ENCODE measurements at places on chromosomes 12 and 14.

DNA sequence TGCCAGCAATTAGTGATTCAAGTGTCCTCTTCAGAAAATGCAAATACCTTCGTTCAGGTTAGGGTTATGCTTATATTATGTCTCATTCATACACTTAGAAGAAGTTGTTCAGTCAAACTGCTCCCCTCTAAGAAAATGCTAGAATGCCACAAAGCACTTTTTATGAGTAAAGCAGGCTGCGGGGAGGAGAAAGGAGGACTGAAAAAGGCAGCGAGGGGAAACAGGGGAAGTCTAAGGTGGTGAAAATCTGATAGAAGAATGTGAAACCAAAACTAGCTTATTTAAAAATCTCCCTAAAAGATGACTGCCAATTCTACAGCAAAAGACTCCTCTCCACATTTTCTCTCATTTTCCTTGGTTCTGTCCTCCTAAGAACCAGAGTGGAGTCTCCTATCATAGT lies 70.1 kb downstream of the PRKD1 start:
- DNase-seq: no peak

GRCh38 chr14:100065942-100066574 lies 836 bp downstream of the EVL start:
- no peak for DNase-seq

GRCh38 chr12:93908846-93909567 lies 231.8 kb downstream of the CRADD start:
- peak; percentile 42 for DNase-seq

DNA sequence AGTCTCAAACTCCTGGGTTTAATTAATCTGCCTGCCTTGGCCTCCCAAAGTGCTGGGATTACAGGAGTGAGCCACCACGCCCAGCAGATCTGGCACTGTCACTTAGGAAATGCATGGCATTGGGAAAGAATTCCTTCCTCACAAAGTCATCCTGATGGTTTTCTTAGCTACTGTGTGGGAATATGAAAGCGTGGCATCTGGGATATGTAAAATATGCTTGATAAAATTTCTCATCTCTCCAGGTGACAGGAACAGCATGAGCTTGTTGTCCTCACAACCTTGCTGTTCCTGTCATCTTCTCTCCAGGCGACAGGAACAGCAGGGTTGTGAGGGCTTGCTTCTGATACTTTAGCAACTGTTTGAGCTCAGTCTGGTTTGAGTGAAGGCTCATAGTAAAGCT lies 16.1 kb upstream of the AICDA start:
- no peak for DNase-seq

- DNase-seq: no peak
These were observed 15.6 kb downstream of the RCOR1 start for GRCh38 chr14:102608064-102608446.

DNA sequence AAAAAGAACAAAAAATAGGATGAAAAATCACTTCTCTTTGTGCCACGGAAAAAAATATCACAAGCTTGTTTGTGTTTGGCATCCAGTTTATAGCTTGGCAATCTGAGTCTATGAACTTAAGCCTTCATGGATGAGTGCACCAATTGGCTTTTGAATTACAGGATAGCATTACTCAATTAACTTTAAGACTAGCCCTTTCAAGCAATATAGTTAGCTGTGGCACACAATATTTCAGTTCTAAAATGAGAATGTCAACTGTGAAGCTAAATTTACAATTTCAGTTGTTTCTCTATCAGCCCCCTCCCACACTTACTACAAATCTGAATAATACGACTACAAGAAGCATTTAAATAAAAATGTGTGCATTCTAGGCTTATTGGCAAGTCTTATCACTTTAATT lies 8.3 kb downstream of the RERG start:
- no peak for DNase-seq
